ENCODE measurements at places on chromosomes 6 and 20. TPM values are rescaled to one million over a fixed set of nuclear protein-coding genes. Genes with fewer than 3 reads are reported as not detected.

DNA sequence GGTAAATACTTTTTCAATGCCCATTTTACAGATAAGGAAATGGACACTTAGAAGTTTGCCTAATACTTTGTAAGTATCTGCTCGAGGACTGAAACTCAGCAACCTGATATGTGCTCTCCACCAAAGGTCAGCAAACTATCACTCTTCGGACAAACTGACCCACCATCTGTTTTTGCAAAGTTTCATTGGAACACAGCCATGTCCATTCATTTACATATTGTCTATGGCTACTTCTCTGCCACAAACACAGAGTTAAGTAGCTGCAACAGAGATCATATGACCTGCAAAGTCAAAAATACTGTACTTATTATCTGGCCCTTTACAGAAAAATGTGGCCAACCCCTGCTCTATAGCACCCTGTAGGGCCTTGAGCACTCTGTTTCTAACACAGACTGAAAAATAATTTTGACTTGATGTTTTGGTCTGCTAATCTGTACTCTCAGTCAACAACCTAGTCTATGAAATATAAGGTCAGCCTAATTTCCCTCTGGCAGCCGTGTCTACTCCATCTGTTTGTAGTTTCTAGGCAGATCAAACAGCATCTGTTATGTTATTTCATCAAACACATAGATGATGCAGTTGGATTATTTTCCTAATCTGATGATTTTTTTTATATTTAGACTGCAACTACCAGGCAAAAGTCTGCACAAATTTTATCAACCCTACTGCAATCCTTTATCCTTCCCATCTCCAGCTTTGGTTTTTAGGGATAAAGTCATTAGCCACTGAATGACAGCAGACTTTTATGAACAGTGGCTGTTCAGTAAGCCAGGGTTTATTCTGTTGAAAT lies 41.4 kb upstream of the BEND6 start:
- DNase-seq, result peak; percentile 39
- no peak overlapping the region for H3K4me3 ChIP-seq
- H3K36me3 ChIP-seq, result no peaks in the 10 kb centered on the region
- H3K4me1 ChIP-seq, result peaks cover 13% of the 10 kb centered on the region
- no peak overlapping the region for H3K27ac ChIP-seq
- H3K27me3 ChIP-seq, result no peaks in the 10 kb centered on the region

The XKR7 gene
- total RNA-seq, result not detected

The COX7A2 gene
- 85.8 TPM for total RNA-seq

DNA sequence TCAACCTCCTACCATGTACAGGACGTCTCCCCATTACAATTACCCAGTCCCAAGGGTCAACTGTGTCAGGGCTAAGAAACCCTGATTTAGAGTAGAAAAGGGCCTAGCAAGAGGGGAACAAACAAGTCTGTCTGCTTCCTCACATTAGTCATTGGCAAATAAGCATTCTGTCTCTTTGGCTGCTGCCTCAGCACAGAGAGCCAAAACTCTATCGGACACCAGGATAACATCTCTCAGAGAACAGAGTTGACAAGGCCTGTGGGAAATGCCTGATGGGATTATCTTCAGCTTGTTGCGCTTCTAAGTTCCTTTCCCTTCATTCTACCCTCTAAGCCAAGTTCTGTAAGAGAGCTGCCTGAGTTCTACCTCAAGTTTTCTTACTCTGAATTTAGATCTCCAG lies 19.0 kb upstream of the VSX1 start:
- no peak overlapping the region for H3K27ac ChIP-seq
- H3K27me3 ChIP-seq, result peaks cover 16% of the 10 kb centered on the region
- no peak overlapping the region for H3K4me3 ChIP-seq
- no peak for DNase-seq
- no peaks in the 10 kb centered on the region for H3K4me1 ChIP-seq

The LRRN4 gene
- total RNA-seq, result under 0.01 TPM

- H3K36me3 ChIP-seq, result peaks cover 3% of the 10 kb centered on the region
- peaks cover 3% of the 10 kb centered on the region for H3K4me1 ChIP-seq
- H3K4me3 ChIP-seq, result no peak overlapping the region
- H3K27ac ChIP-seq, result no peak overlapping the region
- H3K27me3 ChIP-seq, result no peaks in the 10 kb centered on the region
Observed at GRCh38 chr20:37853823-37854375, 49.0 kb upstream of the VSTM2L start.

DNA sequence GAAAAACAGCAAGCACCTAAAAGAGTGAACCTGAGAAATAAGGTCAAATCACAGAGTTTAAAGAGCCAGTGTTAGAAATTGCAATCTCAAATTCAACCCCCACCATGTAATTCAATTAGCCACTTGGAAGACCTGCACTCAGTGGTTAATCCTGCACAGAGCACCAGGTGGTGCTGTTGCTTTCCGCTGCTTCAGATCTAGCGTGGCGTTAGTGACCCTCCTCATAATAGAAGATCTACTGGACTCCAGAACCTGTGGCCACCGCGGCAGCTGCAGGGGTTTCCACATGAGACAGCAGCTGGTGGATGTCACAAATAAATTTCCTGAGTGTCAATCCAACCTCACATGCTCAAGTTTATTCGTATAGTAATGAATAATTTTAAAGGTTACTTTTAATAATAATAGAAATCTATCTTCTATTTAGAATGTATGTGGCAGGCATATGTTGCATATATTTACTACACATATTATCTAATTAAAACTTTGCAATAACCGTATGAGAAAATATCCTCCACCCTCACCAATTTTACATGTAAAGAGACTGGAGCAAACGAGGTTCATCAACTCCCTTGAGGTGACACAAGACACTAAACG lies 84.4 kb downstream of the SYNE1 start:
- no peaks in the 10 kb centered on the region for H3K36me3 ChIP-seq
- H3K27ac ChIP-seq, result no peak overlapping the region
- peak; percentile 77 for DNase-seq
- no peak overlapping the region for H3K4me3 ChIP-seq

The GABRR1 gene
- total RNA-seq, result not detected
